ENCODE measurements at places on chromosomes 4 and X.

- DNase-seq, result no peak
These were observed 1365.9 kb upstream of the AGA start for GRCh38 chr4:178808106-178808505.

- no peak for DNase-seq
These were observed 3.5 kb downstream of the SOX3 start for GRCh38 chrX:140501321-140501720.

DNA sequence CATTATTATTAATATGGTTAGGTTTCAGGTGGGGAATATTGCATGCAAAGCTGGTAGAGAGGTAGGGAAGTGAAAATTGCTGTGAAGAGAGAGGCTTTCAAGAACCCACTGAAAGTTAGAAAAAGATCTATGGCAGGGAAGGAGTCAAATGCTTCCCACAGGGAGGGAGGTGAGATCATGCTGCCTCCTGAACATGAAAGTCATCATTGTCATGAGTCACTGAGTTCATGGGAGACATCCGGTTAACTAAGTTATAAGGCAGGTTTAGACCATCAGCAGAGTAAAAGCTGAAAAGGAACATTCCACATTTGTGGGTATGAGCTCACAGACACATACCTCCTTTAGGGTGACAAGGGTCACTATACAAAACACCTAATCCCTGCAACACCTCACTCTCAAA is 16.2 kb downstream of the GATB start:
- no peak for DNase-seq

- no peak for DNase-seq
These were observed 54.6 kb downstream of the NIPAL1 start for GRCh38 chr4:48071191-48071590.

GRCh38 chr4:2272026-2272827 is 10.3 kb upstream of the MXD4 start:
- no peak for DNase-seq

DNA sequence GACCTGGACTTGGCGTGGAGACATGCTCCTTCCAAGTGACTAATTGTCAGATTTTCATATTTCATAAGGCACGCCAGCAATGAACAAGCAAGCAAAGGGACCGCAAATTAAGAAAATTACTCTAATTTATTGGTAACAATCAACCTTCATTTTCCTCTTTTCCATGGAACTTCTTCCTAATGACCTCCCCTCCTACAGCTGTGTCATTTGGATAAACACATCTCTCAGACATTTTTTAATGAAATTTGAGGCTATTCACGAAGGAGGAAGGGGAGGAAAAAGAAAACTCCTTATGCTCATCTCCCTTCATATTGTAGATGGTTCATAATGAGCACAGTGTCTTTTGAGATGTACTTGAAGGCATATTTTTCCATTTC is 38.6 kb upstream of the TLR3 start:
- DNase-seq, result no peak

DNA sequence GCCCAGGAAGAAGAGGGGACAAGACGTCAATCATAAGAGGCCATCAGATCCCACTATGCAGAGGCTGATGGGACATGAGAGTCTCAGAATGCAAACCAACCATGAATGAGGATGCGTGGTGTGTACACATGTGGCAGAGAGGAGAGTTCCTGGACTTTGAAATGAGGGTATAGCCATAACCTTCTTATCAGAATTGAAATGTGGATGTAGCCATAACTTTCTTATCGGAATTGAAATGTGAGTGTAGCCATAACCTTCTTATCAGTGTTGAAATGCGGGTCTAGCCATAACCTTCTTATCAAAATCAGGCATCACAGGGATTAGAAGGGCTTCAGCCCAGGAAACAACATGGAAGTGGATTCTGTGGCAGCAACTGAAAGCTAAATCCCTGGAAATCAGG is 415.5 kb upstream of the FAT1 start:
- no peak for DNase-seq

GRCh38 chrX:138018145-138018799 is 452.3 kb downstream of the ZIC3 start:
- no peak for DNase-seq

GRCh38 chr4:3372264-3372932 is 69.4 kb upstream of the HGFAC start:
- no peak for DNase-seq

- no peak for DNase-seq
These were observed 1027.3 kb downstream of the PCDH18 start for GRCh38 chr4:136505020-136505419.

DNA sequence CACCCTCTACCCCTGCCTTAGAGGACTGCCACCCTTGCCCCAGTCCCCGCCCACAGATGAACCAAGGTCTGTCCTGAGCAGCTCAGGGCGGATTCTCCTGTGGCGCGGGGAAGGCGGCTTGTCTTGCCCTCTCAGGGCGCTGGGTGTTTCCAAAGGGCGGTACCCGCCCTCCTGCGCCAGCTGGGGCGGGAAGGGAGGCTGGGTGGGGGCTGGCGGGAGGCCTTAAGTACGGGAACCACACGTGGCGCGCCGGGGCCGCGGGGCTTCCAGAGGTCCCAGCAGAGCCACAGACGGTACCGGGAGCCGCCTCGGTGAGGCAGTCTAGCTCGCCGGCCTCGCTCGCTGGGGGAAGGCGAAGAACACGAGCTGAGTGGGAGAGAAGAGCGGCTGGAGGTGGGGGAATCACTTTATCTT is 361.1 kb downstream of the MID1IP1 start:
- DNase-seq, result no peak

DNA sequence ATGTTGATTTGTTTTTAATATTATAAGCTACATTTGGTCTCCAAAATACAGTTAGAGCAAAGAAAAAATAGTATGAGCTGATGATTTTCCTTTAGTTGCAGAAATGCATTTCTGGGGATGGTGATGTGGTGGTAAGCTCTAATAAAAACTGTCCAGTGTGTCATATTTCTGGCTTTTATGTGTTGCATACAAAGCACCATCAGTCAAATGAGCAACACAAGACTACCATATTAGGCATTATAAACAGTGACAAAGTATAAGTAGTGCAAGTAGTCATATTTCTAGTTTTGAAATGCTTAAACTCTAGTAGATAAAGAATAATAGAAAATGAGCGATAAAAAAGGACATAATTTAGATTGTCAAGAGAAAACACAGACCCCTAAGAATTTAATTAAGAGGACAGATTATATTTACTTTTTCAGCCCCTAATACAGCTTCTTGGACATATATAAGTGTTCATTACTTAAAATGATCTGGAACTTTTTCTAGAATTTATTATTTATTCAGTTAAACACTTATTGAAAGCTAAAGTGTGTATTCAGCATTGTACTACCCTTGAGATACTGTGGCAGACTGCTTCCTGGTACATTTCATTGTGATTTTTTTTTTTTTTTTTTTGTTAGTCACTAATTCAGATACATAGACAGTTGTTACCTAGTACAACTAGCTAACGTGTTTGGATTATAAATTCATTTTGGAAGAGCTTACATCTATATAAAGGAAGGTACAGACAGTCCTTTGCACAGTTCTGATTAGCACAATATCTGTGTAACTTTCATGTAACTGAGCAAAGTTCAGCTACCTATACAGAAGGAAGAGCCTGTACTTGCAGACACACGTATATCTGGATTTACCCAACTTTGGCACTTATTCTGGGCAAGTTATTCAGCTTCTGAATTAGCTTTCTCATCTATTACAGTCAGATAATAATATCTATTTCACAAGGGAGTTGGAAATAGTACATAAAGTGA is 22.3 kb downstream of the RAP1GDS1 start:
- DNase-seq, result no peak

DNA sequence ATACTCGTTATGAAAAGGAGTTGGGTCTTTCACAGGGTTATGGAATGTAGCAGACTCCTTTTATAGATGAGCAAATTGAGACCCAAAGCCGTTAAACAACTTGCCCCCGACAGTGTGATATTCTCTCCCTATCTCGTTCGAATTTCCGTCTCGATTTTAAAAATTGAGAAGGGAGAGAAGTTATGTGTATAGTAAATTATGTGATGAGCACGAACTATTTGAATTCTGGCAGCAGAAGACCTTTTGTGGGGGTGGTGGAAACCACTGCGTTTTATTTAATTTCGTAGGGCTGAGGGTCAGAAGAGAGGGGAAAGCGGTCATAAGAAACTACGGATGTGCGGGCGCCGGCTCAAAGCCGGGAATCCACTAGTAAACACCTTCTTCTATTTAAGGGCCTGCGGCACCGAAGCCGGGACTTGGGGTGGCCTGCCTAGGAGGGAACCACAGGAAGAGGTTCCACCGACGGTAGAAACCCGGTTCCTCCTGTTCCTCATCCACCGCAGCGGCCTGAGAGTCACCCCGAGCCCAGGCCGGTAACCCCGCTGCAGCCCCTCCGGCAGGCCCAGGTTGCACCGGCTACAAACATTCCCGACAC is 1.5 kb upstream of the DDX3X start:
- no peak for DNase-seq

GRCh38 chr4:111174331-111174730 is 551.5 kb upstream of the PITX2 start:
- DNase-seq, result no peak

DNA sequence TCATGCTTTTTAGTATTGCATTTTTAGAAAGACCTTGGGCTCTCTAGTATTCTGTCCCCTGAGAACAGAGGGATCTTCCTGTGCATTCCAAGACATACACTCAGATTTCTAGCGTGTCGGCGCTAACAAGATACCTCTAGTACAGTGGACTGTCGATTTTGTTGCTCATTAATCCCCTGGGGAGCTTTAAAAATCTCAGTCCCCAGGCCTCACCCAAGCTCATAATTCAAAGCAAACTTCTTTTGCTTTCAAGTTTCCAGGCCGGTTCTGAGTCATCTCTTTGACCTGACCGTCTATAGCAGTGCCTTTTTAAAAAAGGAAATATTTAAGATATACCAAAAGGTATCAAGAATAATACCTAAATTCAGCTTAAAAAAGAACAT is 137.0 kb downstream of the AMMECR1 start:
- no peak for DNase-seq

DNA sequence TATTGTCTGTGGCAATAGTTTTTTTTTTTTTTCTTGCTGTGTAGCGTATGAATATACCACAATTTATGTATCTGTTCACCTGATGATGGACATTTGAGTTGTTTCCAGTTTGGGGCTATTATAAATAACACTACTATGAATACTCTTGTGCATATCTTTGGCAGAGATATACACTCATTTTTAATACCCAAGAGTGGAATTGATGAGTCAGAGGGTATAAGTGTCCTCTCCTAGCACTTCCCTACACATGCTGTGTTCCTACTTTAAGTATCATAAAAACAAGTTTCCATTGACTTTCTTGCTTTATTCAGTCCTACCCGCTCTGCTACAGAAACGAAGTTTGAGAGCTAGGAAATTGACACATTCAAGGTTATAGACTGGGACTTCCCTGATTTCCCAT is 39.8 kb downstream of the XIAP start:
- no peak for DNase-seq

DNA sequence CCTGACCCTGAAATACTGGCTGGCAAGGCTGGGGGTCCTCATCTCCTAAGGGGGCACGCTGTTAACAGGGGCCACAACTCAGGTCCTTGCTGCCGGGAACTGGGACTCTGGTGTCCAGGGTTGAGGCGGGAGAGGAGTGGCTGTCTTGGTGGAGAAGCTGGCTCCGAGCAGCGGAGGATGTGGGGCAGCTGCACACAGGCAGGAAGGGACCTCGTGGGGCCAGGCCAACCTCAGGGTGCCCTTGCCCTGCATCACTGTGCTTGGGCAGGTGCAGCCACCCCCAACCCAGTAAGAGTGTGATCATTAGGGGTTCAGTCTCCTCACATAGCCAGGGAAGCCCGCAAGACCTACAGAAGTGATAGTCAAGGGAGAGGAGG is 12.6 kb upstream of the PDE6B start:
- no peak for DNase-seq

GRCh38 chr4:6768539-6768905 is 14.0 kb upstream of the KIAA0232 start:
- DNase-seq, result no peak

Data from NCI-H1436 (cell line).